Midbrain (tissue), 1 donor: ENCODE measurements at places on chromosomes 3 and 15.

DNA sequence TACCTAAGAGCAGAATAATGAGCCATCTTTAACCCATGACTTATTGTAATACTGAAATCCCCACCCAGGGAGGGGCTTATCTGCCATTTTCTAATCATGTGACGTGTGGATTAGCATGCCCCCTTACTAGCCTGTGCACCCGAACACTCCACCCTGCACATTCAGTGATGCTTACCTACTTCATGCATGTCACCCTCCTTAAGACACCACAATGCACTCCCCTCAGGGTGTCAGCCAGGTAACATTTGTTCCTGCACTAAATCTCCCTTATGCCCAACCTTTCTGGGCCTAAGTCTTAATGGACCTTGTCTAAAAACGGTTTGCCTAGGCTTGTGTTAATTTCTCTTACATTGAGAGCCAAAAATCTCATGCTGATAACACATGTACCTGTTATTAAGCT is 336.6 kb downstream of the OCA2 start:
- DNase-seq, result no peak

GRCh38 chr3:55172913-55173312 is 245.1 kb upstream of the LRTM1 start:
- DNase-seq, result no peak

GRCh38 chr15:84143753-84144314 is 91.7 kb upstream of the GOLGA6L4 start:
- no peak for DNase-seq

GRCh38 chr3:89565098-89565497 is 457.7 kb downstream of the EPHA3 start:
- no peak for DNase-seq

GRCh38 chr3:153414982-153415381 is 253.0 kb downstream of the RAP2B start:
- DNase-seq, result no peak

DNA sequence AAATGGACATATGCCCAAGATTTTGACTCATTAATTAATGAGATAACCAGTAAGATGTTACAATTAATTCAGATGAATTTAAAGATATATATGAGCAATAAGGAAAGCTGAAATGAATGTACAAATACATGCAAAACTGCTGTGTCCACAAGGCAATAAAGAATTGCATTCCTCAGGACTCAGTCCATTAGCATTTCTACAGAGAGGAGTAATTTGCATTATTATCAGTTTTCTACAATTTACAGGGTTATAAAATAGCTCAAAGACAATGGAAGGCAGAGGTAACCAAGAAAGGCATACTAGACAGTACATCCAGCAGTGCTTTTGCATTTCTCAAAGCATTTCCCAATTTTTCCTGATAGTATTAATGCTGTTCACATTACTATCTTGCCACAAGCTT is 377.1 kb upstream of the GOLIM4 start:
- no peak for DNase-seq

DNA sequence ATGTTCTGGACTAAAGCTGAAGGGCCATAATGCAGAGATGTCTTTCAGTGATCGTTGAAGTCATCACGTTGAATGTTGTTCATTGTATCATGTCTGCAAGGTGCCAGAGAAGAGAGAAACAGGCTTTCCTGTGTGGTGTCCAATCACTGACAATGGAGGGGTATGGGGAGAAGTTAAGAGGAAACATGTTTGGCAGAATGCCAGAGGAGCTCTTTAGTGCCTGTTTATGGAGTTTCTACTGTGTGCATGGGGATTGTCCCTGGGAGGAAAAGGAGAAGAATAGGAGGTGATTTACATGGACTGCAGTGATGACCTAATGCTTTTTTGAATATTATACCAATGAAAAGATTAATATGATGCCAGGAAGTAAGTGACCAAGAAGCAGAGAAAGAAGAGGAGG is 11.7 kb downstream of the SCAANT1 start:
- no peak for DNase-seq

- DNase-seq, result no peak
Measured at GRCh38 chr3:131701153-131701770, 198.5 kb upstream of the MRPL3 start.

DNA sequence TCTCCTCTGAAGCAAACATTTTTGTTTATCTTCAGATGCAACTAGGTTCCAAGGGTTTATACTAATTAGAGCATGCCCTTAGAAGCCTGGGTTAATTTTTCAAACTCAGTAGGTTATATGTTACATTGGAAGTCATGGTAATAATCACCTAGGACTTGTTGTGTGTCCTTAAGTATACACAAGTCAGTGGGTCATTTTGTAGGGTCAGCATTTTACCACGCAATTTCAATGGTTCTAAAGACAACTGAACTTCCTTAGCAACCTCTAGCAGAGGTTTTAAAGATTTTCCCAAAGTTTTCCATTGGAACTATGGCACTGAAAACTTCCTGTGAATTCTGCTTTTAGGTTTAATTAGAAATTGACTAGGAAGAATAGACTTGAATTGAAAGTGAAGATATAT is 99.6 kb upstream of the NANOGP8 start:
- no peak for DNase-seq

DNA sequence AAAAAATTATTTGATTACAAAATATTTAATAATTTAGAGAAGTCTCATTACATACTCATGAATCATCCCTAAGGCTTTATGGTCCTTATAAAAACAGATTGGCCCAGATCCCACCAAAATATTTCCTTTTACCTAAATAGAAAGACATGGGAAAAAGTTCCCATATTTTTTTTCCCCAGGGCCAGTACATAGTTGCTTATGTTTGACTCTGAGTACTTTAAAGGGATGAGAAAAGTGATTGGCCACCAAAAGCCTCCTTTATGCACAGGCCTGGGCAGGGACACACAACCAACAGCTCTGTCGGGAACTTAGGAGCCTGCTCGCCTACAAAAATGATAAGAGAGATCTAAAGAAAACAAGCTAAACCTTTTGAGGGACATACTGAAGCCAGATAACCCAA is 22.3 kb downstream of the KCNAB1 start:
- DNase-seq, result no peak

DNA sequence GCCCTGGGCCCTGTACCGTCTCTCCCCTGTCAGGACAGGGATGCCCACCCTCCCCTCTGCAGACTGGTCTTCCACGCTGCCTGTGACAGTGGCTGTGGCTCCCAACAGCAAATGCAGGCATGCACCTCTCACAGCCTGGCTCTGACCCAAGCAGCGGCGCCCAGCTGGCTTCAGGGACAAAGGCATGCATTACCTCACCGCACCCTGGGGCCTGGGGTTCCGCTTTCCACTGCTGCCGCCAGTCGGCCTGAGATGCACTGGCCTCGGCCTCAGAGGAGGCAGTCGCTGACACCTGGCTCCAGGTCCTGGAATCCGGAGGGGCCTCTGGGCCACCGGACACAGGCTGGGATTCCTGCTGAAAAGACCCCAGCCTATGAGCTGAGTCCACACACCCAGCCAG is 70.3 kb downstream of the SCN5A start:
- no peak for DNase-seq

GRCh38 chr3:45716790-45717336 is 27.7 kb downstream of the SACM1L start:
- DNase-seq, result no peak

DNA sequence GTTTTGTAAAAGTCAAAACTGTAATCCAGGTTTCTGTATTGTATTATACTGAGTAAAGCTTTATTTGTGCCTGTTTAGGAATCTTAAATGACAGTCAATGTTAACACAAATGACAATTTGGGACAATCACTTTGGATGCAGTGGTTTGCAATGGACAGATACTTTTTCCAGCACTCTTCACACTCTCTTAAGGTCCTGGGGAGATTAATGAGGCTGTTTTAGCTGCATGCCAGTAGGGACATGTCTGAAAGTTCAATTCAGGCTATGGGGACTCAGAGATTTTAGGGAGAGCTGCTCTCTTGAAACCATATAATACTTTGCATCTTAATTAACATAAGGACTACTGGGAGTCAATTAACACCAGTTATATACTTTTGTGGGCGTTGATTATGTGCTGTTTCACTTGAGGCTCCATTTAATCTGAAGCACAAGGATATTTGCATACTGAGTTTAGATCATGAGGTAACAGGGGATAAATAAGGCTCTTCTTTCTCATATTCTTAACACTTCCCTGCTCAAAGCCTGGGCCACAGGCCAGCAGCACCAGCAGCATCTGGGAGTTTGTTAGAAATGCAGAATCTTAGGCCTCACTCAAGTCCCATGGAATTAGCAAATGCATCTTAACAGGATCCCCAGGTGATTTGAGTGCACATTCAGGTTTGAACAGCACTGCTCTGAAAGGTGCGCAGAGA is 972.8 kb downstream of the PLOD2 start:
- no peak for DNase-seq
